ENCODE measurements at places on chromosomes 1 and 21.

- DNase-seq = no peak
Observed at GRCh38 chr1:151776665-151777062, 13.4 kb upstream of the MRPL9 start.

DNA sequence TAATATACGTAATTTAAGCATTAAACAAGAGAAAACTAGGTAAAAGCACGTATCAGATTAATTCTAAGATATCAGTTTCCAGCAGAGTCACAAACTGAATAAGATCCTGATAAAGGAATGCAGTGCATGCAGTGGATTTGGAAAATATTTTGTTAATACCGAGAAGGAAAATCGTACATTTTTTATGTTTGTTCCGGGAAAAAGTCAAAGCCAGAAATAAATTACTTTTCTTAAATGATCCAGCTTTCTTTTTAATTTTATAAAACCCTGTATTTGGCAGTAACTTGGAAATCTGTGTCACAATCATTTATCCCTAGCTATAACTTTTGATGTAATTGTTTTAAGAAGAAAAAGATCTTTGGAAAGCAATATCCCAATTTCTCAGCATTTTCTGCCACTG lies 955 bp downstream of the PALMD start:
- DNase-seq = no peak

GRCh38 chr1:15626269-15626950 lies 9.2 kb downstream of the DDI2 start:
- DNase-seq = no peak

DNA sequence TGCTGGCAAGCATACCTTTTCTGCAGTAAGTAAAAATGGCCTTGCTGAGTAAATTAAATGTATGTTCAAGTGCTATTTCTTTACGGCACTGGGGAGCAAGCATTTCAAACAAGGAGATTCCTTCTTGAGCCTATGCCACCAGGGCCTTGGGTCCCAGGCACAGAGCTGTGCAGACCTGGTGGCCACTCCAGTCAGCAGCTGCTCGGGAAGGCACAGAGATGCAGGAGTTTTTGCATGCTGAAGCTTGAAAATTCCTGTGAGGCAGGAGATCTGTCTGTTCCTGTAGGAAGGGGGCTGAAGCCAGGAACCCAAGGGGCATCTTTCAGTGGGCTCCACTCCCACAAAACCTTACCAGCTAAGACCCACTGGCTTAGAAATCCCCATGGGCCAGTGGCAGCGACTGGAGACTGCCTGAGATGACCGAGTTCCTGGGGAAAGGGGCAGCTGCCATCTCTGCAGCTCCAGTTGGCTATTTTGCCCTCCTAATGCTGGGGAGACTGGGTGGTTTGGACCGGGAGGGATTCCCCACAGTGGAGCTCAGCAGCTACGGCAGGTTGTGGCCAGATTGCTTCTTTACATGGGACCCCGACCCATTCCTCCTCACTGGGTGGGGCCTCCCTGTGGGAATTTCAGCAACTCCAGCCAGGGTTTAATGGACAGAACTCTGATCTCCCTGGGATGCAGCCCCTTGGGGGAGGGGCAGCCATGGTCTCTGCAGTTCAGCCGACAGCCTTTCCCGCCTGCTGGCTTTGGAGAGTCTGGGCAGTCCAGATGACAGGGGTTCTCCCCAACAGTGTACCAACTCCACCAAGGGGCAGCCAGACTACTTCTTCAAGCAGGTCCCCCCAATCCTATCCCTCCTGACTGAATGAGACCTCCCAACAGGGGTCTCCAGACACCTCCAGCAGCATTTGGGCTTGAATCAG lies 8.4 kb upstream of the PGBD2 start:
- DNase-seq = peak; percentile 49

DNA sequence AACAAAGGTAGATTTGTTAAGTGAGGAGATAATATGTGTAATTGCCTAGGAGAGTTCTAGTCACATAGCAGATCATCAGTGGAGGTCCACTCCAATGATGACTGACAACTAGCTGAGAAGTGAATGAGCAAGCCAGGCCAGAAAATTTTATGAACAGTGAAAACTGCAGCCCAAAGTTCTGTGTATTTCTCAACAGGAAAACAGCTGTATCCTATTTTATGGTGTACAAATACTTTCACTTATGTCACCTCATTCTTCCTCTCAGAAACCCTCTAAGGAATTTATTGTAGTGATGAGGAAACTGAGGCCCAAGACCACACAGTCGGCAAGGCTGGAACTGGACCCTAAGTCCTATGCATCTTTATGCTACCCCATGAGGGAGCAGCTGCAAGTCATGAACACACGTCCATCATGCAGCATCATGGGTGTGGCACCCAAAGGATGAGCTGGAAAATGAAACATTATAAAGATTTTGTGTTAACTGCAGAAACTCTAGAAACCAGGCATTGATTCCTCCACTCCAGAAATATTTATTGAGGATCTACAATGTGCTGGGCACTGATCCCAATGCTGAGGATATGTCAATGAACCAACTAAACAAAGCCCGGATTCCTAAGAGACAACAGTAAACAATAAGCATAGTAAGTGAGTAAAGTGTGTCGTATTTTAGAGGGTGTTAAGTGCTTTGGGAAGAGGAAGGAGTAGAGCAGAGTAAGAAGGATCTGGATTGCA lies 99.5 kb upstream of the DUSP10 start:
- DNase-seq = no peak

GRCh38 chr1:164363980-164364379 lies 195.0 kb upstream of the PBX1 start:
- no peak for DNase-seq

Measured in H9 (cell line).